ENCODE measurements at places on chromosomes 3 and 15. TPM values are rescaled to one million over a fixed set of nuclear protein-coding genes. Genes with fewer than 3 reads are reported as not detected.

DNA sequence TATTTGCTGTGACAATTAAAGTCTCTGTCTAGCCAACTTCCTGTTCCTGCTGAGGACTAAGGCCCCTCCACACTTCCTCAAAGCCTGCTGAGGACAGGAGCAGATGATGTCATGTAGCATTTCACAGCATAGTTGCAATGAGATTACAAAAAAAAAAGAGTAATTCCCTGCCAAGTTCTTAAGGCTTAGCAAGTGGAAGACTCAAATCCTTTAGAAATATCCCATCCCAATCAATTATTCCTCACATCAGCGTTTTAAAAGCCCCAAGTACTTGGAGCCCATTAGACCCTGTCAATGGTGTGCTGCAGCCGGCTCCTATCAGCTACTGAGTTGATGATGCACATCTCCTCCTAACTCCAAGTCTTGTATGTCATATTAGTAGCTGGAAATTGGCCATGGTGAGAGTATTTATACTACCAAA is 51.7 kb downstream of the TRANK1 start:
- DNase-seq: no peak

GRCh38 chr3:79172241-79172640 is 595.6 kb downstream of the ROBO1 start:
- no peak for DNase-seq

DNA sequence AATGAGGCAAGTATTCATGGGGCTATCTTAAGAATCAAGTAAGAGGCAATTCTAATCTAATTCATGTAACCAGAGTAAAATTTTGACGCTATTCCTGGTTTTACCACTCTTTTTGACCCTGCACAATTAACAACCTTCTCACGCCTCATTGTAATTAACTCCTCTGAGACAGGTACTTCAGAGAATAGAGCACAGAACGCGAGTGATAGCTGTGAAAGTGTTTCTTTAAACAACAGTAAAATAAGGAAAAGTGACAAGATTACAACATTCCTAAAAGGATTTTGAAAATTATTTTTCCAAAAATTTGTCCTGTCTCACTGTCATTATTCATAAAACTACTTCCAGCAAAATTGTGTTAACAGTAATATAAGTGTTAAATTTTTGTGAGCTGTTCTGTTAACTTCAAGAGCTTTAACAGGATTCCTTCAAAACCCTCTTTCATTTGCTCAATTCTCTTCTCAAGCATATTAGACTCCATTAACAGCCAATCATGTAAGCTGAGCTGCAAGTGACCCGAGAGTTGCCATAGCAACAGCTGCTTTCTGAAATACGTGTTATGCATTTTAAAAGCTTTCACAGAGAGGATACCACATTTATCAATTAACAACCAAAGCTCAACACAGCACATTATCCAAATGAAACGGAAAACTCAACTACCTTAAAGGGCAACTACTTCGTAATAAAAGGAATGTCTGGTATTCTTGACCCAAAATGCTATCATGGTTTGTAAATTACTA is 93.1 kb downstream of the STAG1 start:
- DNase-seq: no peak

DNA sequence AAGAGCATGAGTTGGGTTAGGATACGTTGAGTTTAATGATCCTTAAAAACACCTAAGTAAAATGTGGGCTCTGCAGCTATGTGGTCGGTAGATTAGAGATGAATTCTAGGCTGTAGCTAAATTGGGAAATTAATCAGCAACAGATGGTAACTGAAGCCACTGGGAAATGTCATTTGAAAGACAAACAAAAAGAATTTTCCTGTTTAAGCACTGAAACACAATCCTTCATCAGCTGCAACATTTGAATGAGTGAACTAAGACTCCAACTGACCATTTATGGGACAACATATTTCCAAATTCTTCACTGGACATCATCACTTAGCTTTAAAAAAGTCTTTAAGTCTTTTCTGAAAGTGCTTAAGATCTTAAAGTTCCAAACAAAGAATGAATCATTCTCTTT is 226.9 kb downstream of the ZNF385D start:
- DNase-seq: no peak

DNA sequence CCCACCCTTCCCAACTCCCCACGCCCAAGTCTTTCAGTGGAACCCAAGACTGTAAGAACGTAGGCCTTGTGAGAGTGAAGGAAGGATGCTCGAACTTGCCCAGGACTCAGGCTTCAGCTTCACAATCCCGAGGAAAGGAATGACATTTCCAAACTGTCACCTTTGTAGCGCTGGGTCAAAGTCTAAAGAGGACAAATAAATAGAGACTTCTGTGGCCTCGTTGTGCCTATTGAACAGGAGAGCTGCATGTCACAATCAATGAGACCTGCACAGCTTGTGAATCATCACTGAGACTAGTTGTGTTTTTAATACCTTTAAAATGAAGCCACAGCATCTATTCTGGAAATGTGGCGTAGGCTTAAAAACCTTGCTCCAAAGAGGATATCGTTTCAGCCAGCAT is 222.8 kb upstream of the ST8SIA2 start:
- DNase-seq: no peak

DNA sequence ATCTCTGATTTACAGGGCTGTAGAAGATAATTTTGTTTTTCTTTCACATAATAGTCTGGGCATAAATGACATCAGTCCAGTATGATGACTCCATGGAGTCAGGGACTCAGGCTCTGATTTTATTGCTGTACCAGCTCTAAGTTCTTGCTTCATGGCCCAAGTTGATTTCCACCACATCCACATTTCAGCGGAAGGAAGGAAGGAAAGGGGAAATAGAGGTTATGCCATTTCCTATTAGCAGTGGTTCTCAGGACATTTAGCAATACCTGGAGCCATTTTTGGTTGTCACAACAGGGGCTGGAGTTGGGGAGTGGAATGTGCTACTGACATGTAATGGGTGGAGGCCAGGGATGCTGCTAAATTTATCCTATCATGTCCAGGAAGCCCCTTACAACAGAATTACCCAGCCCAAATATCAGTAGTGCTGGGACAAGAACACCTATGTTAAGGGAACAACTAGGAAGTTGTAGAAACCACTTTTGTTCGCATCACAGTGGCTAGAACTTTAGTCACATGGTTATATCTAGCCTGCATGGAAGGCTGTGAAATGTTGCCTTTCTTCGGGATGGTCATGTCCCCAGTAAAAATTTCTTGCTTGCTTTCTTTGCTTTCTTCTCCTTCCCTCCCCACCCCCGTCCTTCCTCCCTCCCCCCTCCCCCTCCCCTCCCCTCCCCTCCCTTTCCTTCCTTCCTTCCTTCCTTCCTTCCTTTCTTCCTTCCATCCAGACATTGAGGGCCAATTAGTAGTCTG is 42.1 kb downstream of the OXSR1 start:
- DNase-seq: no peak

GRCh38 chr15:63292771-63293170 is 15.4 kb downstream of the APH1B start:
- no peak for DNase-seq

DNA sequence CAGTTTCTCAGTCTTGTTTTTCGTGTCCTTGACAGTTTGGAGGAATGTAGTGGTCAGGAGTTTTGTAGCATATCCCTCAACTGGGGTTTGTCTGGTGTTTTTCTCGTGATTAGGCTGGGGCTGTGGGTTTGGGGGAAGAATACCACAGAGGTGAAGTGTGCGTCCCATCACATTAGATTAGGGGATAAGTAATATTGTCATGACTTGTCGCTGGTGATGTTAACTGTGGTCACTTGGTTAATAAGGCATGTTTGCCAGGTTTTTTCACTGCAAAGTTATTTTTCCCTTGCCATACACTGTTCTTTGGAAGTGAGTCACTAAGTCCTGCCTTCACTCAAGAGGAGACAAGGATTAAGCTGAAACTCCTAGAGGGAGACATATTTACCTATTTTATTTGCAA is 39.1 kb downstream of the PAK2 start:
- DNase-seq: no peak

GRCh38 chr15:96355568-96356187 is 25.2 kb downstream of the NR2F2 start:
- no peak for DNase-seq

GRCh38 chr15:69451951-69452691 is 497 bp upstream of the RPLP1 start:
- no peak for DNase-seq

- peak; percentile 75 for DNase-seq
These were observed at the start of gene DET1 for GRCh38 chr15:88546248-88547129. Gene DET1 (minus strand): TSS chr15:88546681. CDS start chr15:88531705, 14,976 bp downstream.

DNA sequence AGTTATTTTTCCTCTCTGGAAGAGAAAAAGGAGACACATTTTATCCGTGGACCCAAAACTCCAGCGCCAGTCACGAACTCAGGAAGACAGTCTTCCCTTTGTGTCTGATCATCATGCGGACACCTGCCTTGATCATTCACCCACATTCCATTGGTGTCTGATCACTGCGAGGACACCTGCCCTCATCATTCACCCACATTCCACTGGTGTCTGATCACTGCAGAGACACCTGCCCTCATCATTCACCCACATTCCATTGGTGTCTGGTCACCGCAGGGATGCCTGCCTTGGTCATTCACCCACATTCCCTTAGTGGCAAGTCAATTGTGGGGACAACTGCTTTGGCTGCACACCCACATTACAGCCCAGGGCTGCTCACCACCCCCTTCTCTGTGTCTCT is 148.9 kb downstream of the ROBO1 start:
- no peak for DNase-seq

DNA sequence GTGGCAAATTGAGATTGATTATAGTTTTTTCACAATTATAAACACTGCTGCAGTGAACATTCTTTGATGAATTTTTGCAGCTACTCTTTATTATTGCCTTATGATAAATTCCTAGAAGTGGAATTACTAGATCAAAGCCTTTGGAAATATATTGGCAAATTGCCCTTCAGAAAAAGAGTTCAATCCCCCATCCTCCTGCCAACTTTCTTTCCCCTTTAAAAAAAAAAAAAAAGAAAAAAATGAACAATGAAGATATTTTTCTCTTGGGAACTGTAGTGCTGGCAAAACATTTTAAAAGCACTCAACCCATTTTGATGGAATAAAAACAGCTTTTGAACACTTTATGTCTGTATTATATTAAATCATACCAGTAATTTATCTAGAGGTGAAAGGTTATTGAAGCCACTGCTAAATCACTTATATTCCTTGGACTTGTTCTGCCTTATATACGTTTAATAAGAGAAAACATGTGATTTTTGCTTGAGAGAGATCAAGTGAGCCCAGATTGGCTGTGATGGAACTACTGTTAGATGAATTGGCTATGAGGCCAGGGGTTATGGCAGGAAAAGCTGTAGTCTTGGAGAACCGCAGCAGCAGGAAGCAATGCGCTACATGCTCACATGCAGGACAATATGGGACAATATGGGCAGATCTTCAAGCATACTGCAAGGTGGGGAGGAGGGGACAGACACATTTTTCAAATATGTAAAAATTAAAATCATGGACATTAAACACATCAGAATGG is 212.8 kb upstream of the C2CD4B start:
- no peak for DNase-seq

DNA sequence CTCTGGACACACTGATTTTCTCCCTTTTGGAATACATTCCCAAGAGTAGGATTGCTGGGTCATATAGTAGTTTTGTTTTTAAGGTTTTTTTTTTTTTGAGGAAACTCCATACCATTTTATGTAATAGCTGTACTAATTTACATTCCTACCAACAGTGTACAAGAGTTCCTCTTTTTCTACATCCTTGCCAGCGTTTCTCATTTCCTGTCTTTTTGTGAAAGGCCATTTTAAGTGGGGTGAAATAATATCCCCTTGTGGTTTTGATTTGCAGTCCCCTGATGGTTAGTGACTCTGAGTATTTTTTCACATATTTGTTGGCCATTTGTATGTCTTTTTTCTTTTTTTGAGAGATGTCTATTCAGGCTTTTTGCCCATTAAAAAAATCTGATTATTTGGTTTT is 1205.5 kb downstream of the ROBO1 start:
- DNase-seq: no peak

DNA sequence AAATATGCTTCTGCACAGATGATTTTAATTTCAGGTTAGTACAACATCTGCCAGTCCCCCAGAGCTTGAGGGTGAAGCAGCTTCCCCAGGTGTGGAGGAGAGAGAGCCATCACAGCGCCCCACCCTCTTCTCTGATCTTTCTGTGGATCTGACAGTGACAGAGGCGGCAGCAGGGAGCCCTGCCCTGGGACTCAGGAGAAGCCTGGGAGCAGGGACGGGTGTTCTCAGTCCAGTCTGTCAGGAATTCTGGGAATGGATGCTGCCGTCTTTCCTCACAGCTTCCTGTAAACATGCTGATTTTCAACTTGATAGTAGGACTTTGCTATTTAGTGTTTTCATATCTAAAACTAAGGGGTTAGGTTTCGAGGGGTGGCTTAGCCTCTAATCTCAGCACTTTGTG is 11.4 kb upstream of the RAB8B start:
- no peak for DNase-seq

DNA sequence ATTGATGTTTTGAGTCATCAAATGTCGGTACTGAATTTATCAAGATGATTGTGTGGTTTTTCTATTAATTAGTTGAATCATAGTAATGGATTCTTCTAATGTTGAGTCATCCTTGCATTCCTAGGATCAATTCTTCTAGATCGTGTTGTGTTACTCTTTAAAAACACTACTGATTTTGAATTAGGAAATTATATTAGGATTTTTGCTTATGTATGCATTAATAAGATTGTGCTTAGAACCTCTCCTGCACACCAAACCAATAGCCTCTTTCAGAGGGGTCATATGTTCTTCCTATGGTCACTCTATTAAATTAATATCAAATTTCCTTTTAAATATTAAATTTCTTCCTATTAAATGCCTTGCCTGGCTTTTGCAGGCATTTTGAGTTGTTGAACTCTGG is 151.7 kb upstream of the TOPAZ1 start:
- no peak for DNase-seq

GRCh38 chr3:134064081-134064480 is 34.4 kb upstream of the SLCO2A1 start:
- no peak for DNase-seq

GRCh38 chr3:149538371-149538770 is 63.9 kb downstream of the TM4SF4 start:
- DNase-seq: no peak

Gene IL5RA
- 0.47 TPM for total RNA-seq

Gene CDAN1
- total RNA-seq: 15.1 TPM

Gene CLK3
- total RNA-seq: 86.8 TPM

Gene KLF15
- total RNA-seq: 73.1 TPM

Gene P2RY1
- 4.9 TPM for total RNA-seq

Gene TASOR
- 45.3 TPM for total RNA-seq

Data from omental fat pad (tissue), 4 donors.